ENCODE measurements at places on chromosomes 12 and 14.

DNA sequence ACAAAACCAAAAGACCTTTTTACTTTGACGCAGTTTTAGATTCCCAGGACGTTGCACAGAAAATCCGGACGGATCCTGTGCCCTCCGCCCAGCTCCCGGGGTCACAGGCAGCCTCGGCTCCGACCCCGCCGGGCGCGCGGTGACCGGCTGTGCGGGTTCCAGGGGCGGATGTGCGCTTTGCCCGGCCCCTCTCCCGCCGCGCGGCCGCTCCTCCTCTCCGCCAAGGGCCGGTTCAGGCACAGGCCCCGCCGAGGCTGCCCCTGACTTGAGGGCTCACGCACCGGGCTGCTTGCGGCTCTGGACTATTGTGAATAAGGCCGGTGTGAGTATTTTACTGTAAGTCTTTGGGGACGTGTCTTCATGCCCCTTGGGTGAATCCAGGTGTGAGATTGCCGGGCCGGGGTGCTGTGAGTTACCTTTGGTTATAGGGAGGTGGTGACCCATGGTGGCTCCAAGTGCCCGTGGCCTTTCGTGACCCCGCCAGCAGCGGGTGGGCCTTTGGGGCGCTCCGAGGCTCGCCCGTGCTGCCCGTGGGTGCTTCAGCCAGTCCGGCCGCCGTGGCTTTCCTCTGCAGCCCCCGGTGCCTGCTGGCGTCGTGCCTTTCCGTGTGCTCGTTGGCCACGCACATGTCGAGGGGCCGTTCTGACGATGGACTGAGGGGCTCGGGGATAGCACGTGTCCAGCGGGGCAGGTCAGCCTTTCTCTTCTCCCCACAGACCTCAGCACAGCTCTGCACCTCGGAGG is 45.9 kb downstream of the NOC4L start:
- peak; percentile 43 for DNase-seq

GRCh38 chr12:108310489-108310888 is 28.6 kb downstream of the CMKLR1 start:
- DNase-seq, result no peak

DNA sequence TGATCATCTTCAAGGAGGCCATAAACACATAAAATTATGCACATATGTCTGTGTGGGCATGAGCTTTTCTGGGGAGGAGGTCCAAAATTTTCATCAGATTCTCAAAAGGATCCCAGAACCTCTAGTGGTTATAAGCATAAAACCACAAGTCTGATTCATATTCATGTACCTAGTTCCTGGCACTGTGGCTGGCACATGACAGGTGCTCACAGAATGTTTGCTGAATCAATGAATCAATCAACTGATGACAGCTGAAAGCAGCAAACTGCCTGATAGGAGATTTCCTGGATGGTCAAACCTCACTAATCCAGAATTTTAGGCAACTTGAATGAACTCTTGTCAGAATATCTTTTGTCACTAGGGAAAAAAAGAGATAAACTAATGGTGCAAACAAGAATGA is 13.5 kb upstream of the CMKLR1 start:
- no peak for DNase-seq

DNA sequence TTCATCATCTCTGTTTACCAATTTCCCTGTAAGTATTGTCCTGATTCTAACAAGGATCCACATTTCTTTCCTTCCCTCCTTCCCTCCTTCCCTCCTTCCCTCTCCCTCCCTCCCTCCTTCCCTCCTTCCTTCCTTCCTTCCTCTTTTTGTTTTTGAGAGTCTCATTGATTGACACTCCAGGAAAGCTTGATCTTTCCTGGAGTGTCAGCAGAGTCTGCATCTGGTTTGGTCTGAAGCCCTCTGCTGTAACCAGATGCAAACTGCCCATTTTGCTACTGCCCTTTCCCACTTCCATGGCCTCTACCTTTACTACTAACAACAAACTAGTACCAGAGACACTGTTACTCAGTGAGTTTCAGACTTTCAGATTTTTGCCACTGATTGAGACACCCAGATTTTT is 14.4 kb upstream of the OR6C65 start:
- DNase-seq, result no peak

DNA sequence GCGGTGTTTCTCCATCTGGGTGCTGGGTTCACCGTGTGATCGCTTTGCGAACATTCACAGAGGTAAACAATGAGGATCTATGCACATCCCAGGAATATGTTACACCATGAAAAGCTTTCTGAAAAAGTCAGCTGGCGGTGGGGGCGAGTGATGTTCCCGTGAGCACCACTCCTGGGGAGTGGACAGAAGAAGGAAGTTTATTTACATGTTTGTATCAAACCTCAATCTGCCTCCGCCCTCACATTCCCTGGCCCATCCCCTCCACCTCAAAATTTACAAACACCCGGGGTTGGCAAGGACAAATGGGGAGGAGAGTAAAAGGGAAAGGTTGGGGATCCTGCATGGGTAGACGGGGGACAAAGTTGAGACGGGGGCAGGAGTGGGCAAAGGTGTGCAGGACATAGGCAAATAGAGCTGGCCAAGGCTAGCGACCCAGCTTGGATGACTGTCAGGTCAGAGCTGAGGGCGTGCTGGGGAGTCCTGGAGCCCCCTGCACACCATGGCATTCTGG is 6.9 kb downstream of the TNFRSF1A start:
- DNase-seq, result no peak

- DNase-seq, result no peak
Observed at GRCh38 chr14:105317546-105317945, 3.0 kb downstream of the PACS2 start.

- DNase-seq, result no peak
Observed at GRCh38 chr12:131959641-131960589, 10.2 kb downstream of the EP400 start.

DNA sequence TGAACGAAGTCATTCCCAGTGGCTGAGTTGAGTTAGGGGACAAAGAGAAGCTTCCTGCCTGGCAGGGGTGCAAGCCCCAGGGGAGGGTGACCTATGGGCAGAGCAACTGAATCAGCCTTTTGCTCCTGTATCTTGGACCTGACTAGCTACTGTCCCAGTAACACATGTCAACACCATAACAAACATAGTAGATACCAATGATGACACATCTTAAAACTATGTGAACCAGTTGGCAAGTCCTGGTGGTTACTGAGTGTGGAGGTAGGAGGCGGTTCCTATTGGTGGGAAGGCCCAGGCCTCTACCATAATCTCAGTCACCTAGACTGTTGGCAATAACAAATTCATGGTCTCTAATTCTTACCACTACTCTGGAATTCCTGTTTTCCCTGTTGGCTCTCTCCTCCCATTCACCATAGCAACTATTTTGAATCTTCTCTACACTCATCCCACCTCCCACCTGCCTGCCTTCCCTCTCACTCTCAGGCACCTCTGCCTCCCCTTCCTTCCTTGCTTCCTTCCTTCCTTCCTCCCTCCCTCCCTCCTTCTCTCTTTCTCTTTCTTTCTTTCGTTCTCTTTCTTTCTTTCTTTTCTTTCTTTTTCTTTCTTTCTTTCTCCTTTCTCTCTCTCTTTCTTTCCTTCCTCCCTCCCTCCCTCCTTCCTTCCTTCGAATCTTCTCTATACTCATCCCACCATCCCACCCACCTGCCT is 8.1 kb upstream of the P2RX7 start:
- peak; percentile 90 for DNase-seq

GRCh38 chr12:1517734-1518525 is 76.5 kb downstream of the FBXL14 start:
- no peak for DNase-seq

GRCh38 chr12:11714626-11715025 is 65.2 kb downstream of the ETV6 start:
- DNase-seq, result no peak

DNA sequence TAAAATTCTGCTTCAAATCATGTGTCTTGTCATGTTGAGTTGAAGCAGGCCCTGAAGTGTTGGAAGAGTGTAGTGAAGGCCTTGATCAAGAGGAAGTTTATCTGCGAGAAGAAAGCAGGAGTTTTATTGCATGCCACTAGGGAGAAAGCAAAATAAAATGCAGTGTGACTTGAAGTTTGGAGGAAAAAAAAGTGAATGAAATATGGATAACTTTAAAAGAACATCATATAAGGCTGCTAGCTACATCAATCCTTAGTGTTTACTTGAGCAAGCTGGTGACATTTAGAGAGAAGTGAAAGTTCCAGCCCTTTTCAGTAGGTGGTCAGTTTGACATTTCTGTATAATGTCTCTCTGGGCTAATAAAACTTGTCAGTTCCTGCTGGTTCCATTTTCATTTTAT is 841.1 kb downstream of the TMTC2 start:
- DNase-seq, result no peak

DNA sequence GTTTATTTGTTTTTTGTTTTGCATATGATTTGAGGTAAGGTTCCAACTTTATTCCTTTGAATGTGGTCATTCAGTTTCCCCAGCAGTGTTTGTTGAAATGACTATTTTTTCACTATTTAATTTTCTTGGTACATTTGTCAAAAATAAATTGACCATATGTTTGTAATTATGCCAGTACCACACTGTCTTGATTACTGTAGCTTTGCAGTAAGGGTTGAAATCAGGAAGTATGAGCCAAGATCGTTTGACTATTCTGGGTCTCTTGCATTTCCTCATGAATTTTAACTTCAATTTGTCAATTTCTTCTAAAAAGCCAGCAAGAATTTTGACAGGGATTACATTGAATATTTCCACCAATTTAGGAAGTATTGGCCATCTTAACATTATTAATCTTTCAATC is 199.3 kb upstream of the PPFIA2 start:
- DNase-seq, result no peak

GRCh38 chr14:68986926-68987652 is 8.0 kb upstream of the ACTN1 start:
- no peak for DNase-seq

DNA sequence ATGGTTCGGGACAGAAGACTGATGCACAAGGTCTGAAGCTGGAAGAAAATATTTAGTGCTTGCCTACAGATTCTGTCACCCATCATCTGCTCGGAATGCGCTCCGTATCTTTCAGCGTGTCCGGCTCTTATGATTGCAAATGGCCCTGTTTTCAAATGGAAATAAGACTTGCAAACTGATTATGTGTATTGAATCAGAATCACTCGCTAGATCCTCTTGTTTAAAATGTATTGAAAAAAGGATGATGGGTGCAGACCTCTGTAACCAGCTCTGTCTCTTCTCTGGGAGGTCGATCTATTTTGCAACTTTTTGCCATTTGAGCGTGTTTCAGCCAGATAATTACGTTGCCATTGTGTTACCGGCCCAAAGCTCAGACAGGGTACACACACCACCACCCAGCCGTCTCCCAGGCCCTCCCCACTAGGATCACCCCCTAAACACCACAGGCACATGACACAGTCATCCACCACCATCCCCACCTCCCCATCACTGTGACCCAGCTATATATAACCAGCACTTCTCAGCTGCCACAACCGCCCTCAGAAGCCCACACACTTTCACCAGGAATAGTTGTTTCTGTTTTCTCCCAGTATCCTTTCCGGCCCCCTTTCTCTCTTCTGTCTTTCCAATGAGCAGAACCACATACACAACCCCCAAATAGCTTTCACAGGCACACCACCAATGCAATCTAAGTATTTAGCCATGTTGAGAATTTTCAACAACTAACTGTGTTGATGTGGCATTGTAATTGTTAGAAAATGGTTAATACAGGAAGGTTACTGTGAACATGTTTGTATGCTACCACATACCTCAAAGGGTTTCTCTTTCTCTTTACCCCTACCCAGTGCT is 10.7 kb downstream of the NKX2-1 start:
- no peak for DNase-seq

DNA sequence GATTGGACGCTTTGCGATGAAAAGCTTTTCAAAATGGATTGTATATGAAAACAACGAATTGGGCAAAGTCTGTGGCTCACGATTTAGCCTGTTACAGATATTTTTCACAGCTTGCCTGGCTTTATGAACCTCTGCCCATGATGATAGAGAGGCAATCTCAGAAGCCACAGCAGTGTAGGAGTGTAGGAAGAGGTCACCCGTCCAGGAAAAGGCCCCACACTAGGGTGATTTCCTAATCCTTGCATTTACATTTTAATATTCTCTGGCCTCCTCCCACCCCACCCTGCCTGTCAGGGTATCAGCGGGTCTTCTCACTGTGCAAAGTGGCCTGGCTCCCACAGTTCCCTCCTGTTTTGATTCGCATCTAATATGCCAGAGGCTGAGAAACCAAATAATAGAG is 81.8 kb upstream of the FOXN3 start:
- DNase-seq, result no peak

DNA sequence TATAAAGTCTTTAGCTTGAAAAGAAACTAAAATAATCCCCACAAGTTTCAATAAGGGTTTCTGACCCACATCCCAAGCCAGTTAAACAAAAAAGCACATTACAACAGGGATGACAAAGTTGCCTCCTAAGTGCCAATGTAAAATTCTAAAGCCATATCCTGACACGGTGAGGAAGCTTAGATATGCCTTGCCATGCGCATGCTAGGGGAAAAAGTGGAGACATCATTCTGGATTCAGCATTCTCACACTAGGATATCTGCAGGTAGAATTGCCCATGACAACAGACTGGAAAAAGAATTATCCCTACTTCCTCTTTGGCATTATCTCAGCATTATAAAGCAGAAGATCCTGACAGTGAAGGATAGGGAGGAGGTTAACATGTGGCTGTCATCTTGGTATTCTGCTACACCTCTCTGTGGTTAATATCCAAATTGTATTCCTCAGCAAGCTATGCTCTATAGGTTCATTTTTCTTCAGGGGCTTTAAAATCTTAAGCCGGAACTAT is 4.9 kb downstream of the DUSP6 start:
- no peak for DNase-seq

DNA sequence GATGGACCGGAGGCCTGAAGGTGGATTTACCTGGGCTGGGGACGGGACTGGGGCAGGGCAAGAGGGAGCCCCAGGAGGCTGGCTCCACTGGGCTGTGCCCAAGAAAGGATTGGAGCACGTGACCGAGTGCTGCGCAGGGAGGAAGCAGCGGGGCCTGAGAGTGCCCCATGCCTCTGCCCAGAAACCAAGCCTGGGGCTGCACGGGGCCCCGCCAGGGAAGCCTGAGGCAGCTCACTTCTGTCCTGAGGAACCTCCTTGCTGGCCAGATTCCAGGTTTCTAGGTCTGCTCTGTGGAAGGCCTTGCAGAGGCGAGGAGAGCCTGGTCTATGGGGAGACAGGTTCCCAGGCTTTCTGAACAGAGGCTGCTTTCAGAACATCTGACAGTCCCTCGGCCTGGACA is 10.4 kb downstream of the NGB start:
- no peak for DNase-seq

DNA sequence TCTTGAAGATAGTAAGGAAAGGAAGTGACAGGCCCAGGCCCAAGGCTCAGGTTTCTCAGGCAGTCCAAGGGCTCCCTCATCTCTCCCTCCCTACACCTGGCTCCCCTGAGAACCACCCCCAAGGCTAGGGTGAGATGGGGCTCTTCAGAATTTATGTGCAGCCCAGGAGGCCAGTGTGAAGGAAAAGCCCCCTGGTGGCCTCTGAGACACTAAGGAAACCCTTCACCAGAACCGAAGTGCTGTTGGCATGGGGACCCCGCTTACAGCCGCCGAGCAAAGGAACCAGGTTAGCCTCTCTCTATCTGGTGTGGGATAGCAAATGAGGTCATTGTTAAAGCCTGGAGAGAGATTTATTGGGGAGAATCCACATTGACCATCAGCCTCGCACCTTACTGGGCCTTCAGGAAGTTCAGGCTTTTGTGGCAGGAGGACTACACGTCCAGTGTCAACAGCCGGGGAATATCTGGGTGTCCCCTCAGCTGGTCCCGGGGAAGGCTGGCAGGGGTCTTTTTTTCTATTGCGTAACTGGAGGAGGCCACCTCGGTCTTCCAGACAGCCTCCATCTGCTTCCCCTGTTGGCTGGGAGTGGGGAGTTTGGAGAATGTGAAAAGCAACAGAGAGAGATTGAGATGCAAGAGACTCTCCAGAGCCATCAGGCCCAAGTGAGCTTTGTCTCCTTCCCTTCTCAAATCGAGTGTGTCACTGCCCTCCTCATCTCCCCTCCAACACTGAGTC is 18.1 kb downstream of the FAM186B start:
- DNase-seq, result no peak
